CD4-positive, alpha-beta T cell treated with Interleukin-10 for 1 hour (primary cell): ENCODE measurements at places on chromosomes 13 and 19.

DNA sequence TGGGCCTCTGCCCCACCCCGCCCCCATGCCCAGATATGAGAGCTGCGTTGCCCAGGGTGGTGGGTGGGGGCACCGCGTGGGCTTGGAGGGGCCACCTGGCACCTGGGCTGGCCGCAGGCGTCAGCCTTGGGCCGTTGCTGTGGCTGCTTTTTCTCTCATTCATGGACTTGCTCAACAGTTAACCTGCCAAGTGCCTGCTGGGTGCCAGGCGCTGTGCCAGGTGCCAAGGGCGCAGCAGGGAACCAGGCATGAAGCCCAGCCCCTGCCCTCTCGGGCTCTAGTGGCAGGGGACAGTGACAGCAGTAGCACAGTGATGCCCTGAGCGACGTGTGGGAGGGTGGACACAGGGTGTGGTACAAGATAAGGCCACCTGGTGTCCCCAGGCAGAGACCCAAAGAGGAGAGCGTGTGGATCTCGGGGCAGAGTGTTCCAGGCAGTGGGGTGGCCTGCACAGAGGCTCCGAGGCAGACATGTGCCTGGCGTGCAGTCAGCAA lies 28.1 kb downstream of the DHX34 start:
- DNase-seq, result no peak

DNA sequence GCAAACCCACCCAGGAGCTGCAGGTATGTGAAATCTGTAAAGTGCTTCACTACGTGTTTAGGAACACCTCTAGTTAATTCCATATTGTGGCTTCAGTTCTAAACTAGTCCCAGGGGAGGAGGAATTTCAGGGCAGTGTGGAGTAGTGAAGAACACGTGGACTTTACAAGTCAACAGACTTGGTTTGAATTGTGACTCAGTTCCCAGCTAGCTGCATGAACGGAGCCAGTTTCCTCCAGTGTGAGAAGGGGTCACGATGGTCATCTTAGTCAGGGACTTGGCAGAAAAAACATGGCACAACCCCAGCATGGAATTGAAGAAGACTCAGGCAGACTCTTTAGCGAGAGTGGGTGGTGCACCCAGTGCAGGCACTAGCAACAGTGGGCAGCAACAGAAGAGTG lies 175.7 kb upstream of the UBL3 start:
- no peak for DNase-seq

DNA sequence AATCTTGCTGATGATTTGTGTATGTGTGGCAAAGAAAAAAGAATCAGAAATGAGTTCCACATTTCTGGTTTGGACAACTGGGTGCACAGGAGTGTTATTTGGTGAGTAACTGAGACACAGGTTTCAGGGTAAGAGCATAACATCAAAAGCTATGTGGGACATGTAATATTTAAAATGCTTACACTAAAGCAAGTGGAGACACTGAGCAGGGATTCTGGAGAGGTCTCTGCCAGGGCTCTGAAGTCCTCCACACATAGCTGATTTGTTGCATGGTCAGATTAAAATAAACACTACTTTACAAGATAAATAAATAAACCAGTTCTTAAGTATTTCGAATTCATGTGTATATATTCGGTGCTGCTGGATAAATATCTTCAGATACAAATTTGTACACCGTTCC lies 16.3 kb upstream of the PEG3 start:
- DNase-seq, result no peak

- peak; percentile 46 for DNase-seq
Observed at GRCh38 chr19:3250675-3251074, 26.2 kb downstream of the CELF5 start.

- DNase-seq, result peak; percentile 60
Observed at GRCh38 chr13:43804461-43805070, 17.8 kb upstream of the ENOX1 start.

DNA sequence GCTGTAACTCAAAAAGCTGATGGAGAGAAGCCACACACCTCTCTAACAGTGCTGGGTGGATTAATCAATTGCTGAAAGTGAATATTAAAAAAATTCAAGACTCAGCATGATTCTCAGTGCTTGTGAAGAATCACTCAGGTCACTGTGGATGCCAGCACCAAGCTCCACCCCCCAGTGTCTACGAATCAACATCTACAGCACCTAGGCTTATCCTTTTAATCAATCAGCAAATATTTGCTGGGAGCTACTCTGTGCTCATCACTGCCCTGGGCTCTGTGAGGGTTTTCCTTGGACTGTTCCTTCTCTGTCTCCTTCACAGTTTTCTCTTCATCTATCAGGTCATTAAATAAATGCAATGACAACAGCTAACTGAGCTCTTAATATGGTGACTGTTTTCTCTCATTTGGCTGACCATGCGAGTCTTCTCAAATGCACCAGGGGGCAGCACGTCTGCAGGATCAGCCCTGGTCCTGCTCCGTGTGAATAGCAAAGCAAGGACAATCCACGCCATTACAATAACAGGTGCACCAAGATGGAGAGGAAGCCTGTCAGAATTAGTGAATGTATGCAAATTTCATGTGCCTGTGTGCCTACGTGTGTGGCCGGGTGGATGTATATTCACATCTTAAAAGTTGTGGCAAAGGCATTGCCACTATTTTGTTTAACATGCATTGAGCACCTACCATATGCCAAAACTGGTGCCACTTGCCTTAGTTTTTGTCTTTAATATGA lies 14.6 kb upstream of the C13orf42 start:
- DNase-seq, result peak; percentile 48

GRCh38 chr13:22925881-22926747 lies 254.7 kb upstream of the SGCG start:
- DNase-seq, result no peak

DNA sequence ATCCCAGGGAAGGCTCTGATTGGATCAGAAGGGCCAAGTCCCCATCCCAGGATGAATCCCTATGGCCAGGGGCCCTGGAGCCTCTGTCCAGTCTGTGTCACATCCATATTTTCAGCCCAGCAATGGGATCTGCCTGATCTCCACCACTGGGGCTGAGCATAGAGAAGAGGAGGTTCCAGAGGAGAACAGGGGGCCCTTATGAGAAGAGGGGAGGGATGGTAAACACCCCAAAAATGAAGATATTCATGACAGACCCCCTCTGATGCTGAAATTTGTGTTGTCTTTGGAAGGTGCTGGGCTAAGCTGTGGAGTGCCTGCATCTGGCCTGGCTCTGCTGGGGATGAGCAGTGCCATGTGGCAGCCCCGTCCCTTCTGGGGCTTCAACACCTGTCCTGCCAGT lies 14.5 kb downstream of the KLHL26 start:
- DNase-seq, result no peak

- peak; percentile 43 for DNase-seq
Observed at GRCh38 chr19:19410553-19411550, 5.4 kb downstream of the GATAD2A start.

DNA sequence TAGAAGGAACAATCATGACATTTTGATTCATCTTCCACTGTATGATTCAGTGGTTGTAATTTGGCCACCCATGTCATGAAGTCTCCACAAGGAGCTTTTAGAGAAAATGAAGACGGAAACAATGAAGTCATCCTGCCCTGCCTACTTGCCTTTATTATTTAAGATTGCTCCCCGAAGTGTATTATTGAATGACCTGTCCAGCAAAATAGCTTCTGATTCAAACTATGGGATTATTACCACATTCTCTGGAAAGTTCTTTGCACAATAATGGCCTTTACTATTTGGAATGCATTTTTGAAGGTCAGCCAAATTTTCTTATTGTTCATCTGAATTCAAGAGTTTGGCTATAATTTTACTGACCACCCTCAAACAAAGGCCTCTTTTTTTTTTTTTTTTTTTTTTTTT lies 77.8 kb upstream of the RFC3 start:
- no peak for DNase-seq

GRCh38 chr13:43242040-43242439 lies 218.7 kb downstream of the DNAJC15 start:
- no peak for DNase-seq

GRCh38 chr19:16351133-16351809 lies 26.6 kb downstream of the KLF2 start:
- no peak for DNase-seq

GRCh38 chr13:91313581-91313980 lies 33.9 kb upstream of the MIR17HG start:
- DNase-seq, result no peak

GRCh38 chr19:4016486-4016885 lies 8.9 kb downstream of the PIAS4 start:
- DNase-seq, result no peak

- DNase-seq, result no peak
Observed at GRCh38 chr19:56153507-56153906, 12.4 kb downstream of the ZNF444 start.

DNA sequence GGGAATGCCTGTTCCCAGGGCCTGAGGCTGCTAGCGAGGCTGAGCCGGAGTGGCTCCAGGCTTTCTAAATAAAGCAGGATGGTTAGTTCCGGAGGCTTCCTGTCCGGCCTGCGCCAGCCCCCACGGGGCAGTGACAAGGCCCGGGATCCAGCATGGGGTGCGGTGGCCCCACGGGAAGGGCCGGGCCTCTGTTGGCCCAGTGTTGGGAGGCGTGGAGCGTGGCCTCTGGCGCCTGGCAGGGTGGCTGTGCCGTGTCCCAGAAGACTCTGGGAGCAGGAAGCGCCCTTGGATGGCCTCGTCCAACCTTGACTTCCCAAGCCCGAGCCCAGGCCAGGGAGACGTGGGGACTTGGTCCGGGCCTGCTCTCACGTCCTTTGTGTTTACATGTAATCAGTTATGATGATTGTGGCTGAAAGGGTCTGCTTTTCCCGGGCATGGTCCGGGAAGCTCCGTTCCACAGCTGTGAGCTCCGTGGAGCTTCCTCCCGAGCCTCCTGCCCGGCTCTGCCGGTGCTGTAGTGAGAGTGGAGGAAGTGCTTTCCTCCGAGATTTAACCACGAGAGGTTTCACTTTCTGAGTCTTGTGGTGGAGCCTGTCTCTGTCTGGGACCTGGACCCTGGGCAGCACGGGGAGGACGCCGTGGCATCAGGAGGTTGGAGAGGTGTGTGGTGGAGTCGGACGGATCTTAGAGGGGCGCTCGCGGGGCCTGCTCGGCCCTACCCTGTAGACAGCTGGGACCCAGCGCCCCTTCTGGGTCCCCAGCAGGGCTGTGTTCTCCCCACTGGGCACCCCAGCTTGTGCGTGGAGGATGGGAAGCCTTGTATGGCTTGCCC lies 4.6 kb downstream of the GNA11 start:
- peak; percentile 45 for DNase-seq

- no peak for DNase-seq
Observed at GRCh38 chr19:29683009-29683408, 17.7 kb downstream of the PLEKHF1 start.

- DNase-seq, result no peak
Observed at GRCh38 chr13:24165746-24166145, 5.2 kb downstream of the SPATA13 start.

- DNase-seq, result no peak
Observed at GRCh38 chr13:51833980-51834379, 11.0 kb downstream of the TMEM272 start.

GRCh38 chr19:23774524-23774971 lies 15.9 kb upstream of the ZNF681 start:
- no peak for DNase-seq

DNA sequence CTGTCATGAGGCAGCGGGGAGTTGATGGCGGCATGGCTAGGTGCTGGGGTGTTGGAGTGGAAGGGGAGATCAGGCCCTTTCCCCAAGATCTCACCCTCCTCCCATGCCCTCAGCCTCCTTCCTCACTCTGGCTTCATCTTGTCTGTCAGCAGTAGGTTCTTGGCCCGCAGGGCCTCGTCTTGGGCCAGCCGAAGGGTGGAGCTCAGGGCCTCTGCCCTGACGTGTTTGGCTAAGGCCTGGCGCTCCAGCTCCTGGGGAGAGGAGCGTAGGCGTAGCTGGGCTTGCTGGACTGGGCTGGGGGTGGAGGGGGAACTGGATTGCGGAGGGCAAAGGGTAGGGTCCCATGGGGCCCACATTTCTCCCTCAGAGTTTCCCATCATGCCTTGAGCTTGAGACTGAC lies 23.2 kb downstream of the TSKS start:
- no peak for DNase-seq

- DNase-seq, result no peak
Observed at GRCh38 chr13:74678308-74678965, 544.2 kb upstream of the KLF12 start.

DNA sequence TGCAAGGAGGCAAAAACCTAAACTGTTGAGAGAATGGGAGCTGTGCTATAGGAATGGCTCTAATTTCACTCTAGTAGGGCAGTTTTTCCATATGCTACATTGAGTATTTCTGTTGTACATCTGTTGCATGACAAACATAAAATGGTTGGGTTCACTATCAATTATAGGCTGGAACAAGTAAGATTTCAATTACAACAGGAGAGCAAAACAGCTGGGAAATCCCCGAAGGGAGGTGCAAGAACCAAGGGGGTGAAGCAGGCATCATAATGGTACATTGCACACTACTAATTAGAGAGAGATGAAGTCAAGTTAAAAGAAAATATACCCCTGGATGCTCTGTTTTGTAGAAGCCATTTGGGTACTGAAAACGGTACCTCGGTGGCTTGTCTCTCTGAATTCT lies 389.5 kb downstream of the PCDH9 start:
- DNase-seq, result no peak

GRCh38 chr13:35956074-35956473 lies 175.1 kb downstream of the DCLK1 start:
- no peak for DNase-seq

DNA sequence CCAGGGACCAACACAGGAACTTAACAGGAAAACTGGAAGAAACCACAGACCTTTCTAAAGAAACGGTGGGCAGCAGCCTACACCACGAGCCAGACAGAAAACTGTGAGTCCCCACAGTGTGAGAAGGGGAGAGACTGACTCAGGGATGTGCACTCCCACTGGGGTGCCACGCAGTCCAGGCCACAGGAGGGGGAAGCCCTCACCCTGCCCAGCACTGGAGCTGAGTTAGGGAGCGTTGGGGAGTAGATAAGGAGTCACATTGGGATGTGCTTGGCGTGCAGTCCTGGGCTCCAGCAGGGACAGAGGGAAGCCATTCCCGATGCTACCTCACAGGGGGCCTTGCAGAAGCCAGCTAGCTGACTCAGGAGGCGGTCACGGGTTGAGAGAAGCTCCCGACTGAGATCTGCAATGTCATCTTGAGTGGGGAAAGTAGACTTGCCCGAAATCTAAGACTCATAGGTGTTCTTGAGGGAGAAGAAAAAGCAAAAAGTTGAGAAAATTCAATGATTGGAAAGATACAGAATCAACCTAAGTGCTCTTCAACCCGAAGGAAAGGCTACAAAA lies 17.3 kb downstream of the SIGLEC8 start:
- no peak for DNase-seq
